ENCODE measurements at places on chromosomes 4 and X.

DNA sequence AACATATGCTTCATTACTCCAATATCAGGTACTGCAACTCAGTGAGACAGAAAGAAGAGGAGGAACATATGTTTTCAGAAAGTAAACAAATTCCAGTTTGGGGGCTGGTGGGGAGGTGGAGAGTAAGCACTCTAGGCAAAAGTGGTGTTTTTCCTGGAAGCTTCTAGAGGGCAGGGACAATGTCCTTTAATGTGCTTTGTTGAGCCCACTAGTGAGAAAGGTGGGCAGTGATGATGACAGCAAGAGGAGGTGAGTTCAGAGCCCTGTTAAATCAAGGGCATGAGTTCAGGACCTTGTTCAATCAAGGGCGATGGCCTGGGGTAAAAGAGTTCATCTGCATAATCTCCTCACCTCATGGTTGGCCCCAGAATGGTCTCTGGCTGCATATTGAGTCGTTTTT is 38.4 kb downstream of the GPC3 start:
- no peak for DNase-seq

DNA sequence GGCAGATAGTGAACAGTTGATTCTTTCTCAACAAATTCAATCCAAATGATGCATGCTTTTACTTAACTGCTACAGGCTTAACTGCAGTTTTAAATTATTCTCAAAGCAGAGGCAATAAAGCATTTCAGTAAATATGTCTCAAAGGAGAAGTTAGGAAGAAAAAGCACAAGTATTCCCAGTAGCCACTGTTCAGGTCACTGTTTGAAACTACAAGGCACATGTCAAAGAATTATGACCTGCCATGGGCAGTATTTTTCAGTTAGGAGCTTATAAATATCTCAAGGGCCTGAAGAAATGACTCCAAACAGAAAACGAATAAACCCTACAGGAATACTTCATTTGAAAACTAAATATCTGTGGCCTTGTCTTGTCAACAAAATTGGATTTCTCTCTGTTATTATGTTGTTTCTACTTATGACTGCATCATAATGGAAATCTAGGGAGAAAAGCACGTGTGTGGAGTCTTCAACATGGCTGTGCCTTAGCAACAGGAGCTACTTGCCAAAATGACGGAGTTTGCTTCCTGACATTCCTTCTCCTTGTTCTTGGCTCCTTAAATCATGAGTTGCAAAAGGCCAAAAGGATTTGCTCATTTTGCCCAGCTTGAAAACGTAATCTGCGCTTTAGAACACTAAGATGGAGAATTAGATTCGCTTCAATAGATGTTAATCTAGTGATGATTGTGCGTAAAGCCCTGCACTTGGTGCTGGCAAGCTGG is 67.6 kb upstream of the GPR101 start:
- DNase-seq: no peak

DNA sequence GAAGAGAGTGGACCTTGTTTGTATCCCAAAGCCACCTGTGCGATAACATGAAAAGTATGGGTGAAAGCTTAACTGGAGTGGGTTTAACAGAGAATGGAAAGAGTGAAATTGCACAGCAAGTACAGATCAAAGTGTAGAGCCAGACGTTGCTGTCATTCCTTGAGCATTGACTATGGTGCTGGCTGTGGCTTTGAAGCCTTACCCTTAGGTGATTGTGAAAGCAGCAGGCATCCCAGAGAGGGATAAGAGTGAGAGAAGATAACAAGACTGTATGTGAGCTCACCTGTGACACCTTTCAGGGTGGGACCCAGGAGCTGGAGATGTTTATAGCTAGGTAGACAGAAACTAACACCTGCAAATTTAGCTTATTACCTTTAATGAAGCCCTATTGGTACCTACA is 77.6 kb downstream of the CFAP299 start:
- DNase-seq: no peak

DNA sequence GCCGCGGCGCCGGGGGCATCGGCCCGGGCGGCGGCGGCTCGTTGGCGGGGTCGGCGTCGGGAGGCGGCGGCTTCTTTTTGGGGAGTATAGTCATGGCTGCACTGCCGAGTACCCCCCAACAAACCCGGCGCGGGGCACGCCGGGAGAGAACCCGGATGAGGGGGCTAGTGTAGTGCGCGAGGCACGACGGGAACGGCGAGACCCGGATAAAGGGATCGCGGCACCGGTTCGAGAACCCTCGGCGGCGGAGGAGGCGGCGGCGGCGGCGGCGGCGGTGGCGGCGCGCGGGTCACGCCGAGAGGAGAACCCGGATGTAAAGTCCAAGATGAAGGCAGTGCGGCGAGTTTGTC is at the start of gene OTUD5:
OTUD5 (minus strand) TSS at position 131 of the 350 bp plus-strand sequence; CDS start at position 94, 37 bp downstream.
- DNase-seq: peak; percentile 67

DNA sequence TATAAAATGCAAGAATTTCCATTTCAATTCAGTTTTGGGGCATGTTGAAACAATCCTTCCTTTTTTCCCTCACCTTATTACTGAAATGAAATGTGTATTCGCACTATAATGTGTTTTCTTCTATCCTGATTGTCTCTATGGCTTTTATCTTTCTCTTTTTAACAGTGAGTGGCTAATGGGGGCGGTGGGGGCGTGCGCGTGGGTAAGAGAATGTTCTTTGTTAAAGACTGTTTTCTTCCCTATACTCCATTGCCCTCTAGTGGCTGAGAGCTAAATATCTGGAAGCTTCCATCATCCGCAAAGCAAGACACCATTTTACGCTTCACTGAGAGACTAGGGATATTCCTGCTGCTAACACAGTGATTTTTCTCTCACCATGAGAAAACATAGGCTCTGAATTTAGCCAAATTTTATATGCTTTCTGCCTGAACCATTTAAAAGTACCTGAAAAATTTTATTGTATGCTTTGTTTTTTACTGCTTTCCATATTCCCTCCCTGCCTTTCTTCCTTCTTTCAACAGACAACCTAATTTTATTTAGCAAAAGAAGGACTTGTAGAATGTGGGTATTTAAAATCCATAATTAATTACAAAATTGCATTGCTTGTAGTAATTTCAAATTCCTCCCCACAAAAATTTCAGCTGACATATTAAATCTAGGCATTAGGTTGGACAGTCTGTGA is 194.0 kb downstream of the GASK1B start:
- DNase-seq: peak; percentile 0

- no peak for DNase-seq
Measured at GRCh38 chrX:16476692-16477091, 173.3 kb upstream of the S100G start.

GRCh38 chr4:185309770-185310169 is 86.0 kb downstream of the LRP2BP start:
- DNase-seq: no peak

GRCh38 chr4:4831266-4831665 is 28.2 kb upstream of the MSX1 start:
- DNase-seq: no peak

DNA sequence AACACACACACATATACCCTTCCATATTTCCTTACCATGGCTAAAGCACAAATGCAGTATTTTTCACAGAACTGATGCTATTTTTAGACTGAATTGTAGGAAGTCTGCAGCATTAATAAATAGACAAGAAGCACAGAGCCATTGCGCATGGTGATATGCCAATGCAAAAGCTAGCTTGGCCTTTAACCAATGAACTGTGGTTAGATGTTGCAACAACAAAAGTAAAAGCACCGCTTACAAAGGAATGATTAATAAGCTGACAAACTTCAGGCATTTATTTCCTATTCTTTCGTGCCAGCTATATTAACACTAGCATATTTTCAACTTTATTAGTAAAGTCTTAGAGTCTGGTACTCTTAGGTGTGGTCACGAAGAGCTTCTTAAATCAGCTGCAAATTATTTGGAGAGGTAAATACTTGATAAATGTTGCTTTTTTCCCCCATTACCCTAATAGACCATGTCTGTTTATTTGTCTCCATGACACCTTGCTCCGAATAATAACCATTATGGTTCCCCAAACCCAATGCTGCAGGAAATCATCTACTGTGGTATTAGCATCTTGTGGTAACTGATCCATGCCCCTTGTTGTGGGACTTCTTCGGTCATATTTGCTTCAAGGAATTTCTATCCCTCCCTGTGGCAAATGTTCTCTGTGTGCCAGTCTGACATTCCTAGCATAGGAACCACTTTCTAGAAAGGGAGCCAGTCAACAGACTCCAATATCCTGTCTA is 306.1 kb upstream of the TAPT1 start:
- no peak for DNase-seq

DNA sequence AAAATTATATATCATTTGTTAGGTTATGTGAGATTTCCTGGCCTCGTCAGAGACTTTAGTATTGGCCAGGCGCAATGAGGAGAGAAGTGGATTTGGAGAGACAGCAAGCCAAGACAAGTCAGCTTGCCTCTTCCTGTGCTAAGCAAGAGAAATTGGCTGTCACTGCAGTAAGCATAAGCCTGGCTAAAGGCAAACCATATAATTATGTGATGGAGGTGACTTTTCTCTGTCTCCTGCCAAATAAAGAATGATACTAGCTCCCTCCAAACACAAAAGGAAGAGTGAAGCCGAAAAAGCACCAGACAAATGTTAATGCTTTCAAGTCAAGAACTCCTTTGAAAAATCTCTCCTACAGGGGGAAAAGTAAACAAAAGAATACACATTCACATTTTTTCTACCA is 2246.0 kb downstream of the ARAP2 start:
- DNase-seq: no peak

- no peak for DNase-seq
Measured at GRCh38 chr4:147194114-147194513, 248.4 kb upstream of the TTC29 start.

DNA sequence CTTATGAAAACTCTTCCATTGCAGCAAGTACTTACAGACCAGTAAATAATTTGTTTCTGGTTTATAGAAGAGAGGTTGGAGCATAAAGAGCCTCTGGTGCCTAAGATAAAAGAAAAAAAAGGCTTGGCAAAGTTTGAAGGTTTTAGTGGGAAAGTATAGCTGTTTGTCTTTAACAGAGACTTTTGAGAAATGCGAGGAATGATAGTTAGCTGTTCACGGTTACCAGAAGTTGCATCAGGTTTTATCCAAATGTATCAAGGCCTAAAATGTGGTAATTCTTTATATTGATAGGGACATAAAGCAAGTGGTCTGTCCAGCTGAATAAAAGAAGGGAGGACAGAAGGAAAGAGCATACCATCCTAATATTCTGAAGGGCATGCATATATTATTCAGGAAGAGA is 29.3 kb downstream of the RAP1GDS1 start:
- no peak for DNase-seq

- DNase-seq: no peak
Measured at GRCh38 chr4:118346495-118346894, 6.3 kb downstream of the PRSS12 start.

GRCh38 chr4:122117743-122118142 is 34.4 kb upstream of the BLTP1 start:
- DNase-seq: peak; percentile 4

- DNase-seq: no peak
Measured at GRCh38 chr4:63757929-63758328, 651.3 kb downstream of the TECRL start.

DNA sequence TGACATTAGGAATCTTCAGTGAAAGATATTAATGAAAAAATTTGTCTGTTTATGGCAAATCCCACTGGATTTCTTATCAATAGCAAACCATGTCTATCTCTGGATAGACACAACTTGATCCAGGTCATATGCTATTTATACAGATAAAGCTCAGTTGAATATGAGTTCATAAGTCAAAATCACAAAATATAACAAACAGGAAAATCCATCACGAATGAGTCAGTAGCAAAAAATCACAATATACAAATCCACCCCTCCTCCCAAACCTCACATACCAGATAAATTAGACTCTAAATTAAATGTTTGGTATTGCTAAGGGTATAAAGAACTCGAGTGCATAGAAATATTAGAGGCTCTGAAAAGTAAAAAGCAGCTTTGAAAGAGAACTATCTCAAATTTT is 420.5 kb downstream of the TLL1 start:
- no peak for DNase-seq

- no peak for DNase-seq
Measured at GRCh38 chr4:159238631-159239030, 135.8 kb downstream of the RAPGEF2 start.

- DNase-seq: no peak
Measured at GRCh38 chr4:75654905-75655304, 18.3 kb downstream of the G3BP2 start.

DNA sequence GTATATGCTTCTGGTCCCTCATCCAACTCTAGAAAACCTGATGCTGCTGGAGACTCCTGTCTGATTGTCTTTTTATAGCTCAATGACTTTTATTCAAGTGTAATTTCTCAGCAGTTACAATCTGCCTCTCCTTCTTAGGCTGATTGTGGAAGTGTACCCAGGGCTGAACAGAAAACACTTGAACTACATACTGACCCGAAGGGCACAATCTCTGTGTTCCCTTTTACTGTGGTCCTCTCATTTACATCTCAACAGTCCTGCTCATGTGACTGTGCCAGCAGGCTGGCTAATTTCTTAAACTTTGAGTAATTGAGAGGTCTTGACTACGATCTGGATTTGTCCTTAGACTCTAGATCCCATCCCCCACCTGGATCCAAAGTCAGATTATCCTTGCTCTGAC is 863.4 kb downstream of the PDHA2 start:
- DNase-seq: no peak

DNA sequence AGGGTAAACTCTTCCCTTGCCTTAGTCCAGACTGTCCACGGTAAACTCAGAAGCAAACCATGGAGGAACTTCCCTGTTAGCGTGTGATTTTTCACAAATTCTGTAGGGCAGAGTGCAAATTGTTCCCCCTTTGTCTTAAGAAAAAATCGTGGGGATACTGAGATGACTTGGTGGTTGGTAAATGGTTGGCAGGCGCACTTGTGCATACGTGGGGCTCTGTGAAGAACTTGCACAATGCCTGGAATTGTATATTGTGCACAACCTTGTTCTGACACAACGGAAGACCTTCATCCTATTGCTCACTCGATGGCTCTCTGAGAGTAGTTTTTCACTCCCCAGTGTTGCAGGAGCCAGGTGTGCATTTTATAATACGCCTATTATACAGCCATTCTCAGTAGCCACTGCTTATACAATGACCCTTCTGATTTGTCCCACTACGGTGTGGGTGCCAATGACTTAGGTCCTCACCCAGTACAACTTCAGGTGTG is 150.0 kb downstream of the SPRY1 start:
- no peak for DNase-seq
